Activated T-helper 17 cell treated with anti-CD3 and anti-CD28 coated beads, Interleukin-2, amount 50 U/mL, for 72 hours (primary cell): ENCODE measurements at places on chromosomes 16 and 17.

DNA sequence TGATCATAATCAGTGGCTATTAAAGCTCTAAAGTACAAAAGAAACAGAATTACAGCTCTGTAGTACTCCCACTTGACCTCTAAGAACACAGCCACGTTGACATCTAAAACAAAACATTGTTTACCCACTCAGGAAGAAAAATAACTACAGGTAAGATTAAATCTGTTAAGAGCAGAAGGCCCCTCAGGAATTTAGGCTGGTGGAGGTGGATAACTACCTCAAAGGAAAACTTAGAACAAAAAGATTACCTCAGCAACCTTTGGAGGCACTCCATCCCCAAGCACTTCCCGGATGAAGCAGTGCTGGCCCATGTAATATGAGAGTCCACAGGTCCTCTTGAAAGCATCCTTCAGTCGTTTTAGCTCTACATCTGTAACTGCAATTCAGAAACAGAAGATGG, 46.7 kb downstream of the USP32 start:
- no peak for ATAC-seq

DNA sequence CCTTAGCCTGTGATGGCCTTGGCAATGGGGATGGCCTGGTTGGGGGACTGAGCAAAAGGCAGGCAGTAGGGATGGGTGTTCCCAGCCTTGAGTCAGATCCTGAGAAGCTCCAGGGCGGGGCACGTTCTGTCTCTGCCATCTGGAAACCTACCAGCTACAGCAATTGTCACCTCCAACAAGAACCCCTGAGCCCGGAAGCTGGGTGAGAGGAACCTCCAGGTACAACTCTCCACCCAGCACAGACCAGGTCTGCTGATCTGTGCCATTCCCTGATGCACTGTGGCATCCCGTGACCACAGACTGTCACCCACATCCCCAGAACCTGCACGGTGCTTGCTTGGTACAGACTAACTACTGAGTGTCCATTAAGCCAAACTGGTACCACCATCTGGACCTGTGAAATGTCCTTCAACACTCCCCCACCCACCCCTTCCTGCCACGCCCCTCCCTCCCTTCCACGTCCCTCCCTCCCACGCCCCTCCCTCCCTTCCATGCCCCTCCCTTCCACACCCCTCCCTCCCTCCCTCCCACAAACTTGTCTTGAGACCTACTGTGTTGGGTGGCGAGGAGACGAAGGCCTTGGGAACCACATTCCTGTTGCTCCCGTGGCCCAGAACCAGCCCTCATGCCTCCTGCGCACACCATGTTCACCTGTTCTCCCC, 16.6 kb downstream of the MYO15B start:
- no peak for ATAC-seq

DNA sequence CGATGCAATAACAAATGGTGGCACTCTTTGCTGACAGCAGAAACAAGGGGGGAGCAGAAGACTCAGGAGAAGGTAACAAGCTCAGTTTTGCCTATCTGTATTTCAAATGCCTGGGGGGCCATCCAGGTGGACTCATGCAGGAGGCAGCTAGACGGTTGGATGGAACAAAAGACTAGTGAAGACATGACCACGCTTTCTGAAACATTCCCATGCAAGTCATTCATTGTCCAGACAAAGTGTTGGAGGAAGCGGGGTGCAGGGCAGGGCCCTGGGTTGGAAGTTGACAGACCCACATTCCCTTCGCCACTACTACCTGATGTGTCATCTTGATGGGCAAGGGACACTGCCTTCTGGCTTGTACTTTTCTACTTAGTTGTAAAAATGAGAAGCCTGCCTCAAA, 29.8 kb upstream of the CRYBA1 start:
- ATAC-seq, result no peak

GRCh38 chr16:31696968-31697743, 169.5 kb downstream of the AHSP start:
- ATAC-seq, result no peak

DNA sequence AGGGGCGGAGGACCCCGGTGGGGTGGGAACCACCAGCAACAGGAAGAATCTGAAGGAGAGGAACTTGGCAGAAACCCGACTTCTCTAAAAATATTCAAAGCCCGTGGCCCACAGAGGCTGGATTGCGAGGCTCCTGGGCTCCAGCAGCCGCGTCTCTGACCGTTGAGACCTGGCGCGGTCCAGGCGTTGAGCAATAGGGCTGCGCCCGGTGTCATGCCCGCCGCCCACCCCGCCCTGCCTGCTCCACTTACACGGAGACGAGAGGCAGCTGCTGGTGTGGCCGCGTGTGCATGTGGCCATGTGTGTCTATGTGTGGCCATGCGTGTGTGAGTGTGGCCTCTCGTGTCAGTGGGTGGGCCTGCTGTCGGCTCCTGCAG, 83.6 kb downstream of the IRF8 start:
- no peak for ATAC-seq

- peak; percentile 27 for ATAC-seq
These were observed 88.3 kb upstream of the DNAH17 start for GRCh38 chr17:78665387-78665951.

GRCh38 chr17:78652024-78652423, 74.8 kb upstream of the DNAH17 start:
- no peak for ATAC-seq

GRCh38 chr17:82213251-82214011, 789 bp upstream of the CCDC57 start:
- peak; percentile 42 for ATAC-seq

GRCh38 chr16:7351610-7352510, 19.2 kb downstream of the RBFOX1 start:
- no peak for ATAC-seq

- peak; percentile 40 for ATAC-seq
These were observed 684 bp downstream of the ZFP90 start for GRCh38 chr16:68539711-68540239.

GRCh38 chr17:82932518-82933310, 92.9 kb upstream of the ZNF750 start:
- ATAC-seq, result no peak

DNA sequence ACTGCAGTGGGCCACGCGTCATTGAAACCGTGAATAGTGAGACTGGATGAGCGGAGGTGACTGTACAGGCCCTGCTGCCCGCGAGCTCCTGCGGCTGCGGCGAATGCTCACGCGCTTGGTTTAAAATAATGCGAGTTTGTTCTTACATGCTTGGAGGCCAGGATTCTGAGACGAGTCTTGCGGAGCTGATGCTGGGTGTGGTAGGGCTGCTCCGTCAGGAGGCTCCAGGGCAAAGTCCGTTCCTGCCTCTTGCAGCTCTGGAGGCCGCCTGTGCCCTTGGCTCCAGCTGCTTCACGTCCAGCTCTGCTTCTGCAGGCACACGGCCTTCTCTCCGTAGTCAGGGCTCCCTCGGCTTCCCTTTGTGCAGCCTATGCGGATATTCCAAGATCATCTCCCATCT, 9.5 kb downstream of the ACSF3 start:
- no peak for ATAC-seq

DNA sequence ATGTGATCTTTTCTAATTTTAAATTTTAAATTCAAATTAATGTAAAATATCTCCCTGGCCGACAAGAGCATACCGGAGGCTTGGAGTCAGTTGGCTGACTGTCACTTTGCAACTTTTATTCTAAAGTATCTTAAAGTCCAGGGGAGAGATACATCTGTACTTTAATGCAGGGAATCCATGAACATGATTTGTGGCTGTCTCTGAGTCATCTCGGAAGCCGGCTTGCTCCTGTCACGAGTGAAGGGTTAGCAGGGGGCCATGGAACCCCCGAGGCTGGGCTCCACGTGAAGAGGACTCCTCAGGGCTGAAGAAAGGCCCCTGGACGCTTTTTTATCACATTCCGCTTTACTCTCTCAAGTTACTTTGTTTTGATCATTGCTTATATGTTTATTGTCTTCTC, 13.3 kb downstream of the TVP23A start:
- no peak for ATAC-seq

DNA sequence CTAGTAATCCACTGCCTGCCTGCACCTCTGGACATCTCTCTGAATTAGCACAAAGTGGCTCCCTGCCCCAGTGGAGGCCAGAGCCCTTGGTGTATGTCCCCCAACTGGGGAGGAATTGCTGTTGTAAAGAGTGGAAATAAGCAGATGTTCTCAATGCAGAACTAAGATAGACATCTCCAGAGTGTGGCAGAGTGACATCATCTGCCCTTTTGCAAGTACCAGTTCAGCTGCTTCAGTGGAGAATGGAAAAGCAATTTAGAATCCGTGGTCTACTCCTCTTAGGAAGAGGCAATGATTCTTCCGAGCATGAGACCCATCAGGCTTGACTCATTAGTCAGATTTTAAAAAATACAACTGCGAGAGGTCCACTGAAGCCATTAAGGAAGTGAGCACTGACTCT, 1512.0 kb upstream of the GOT2 start:
- ATAC-seq, result no peak

DNA sequence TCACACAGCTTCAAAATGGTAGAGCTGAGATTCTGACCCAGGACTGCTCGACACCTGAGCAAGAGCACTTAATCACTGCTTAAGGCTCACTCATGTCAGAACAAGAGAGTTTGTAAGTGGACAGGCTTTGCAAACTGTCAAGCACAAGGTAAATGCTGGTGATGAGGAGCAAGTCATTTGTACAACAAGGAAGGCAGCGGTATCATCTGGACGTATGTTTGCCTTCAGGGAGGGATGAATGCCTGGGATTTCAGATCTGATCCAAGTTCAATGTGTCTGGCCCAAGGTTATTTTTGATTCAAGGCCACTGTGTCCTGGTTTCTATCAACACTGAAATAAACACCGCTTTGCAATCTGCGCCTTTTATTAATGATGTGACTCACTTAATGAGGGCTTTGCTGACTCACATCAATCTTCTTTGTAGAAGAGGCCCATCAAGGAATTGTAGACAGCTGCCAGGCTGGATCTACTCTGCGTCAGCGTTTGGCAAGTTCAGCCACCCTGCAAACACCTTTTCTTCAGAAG, 174.4 kb upstream of the HS3ST3A1 start:
- ATAC-seq, result no peak

- no peak for ATAC-seq
These were observed 23.5 kb downstream of the TRIM25 start for GRCh38 chr17:56890390-56890789.

GRCh38 chr17:15184872-15185624, 80.1 kb downstream of the PMP22 start:
- no peak for ATAC-seq

- no peak for ATAC-seq
These were observed 68.2 kb downstream of the SREBF1 start for GRCh38 chr17:17768424-17769088.

DNA sequence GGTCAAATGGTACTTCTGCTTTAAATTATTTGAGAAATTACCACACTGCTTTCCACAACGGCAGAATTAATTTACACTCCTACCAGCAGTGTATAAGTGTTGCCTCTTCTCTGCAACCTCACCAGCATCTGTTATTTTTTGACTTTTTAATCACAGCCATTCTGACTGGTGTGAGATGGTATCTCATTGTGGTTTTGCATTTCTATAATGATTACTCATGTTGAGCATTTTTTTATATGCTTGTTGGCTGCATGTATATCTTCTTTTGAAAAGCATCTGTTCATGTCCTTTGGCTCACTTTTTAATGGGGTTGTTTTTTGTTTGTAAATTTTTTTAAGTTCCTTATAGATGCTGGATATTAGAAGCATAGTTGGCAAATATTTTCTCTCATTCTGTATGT, 446.7 kb downstream of the PMP22 start:
- ATAC-seq, result no peak
